ENCODE measurements at places on chromosomes 7 and 10. TPM values are rescaled to one million over a fixed set of nuclear protein-coding genes. Genes with fewer than 3 reads are reported as not detected.

The SDHAF3 gene
- 14.7 TPM for total RNA-seq

The C10orf67 gene
- not detected for total RNA-seq

DNA sequence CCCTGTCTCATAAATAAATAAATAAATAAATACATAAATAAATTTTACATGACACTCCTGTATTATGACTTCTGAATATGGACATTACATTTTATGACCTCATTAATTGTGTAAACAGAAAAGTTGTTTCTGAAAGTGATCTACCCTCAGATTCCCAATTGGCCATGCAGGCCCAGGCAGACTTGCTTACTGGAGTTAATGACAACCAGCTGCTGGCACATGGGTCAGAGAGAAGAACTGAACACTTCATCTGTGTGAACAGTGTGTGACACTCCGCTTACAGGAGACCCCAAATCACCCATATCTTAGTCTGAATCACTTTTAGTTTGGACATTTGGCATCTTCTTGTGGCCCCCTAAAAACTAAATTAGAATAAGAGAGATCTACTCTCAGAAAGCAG lies 31.4 kb downstream of the PARP12 start:
- DNase-seq = peak; percentile 28

DNA sequence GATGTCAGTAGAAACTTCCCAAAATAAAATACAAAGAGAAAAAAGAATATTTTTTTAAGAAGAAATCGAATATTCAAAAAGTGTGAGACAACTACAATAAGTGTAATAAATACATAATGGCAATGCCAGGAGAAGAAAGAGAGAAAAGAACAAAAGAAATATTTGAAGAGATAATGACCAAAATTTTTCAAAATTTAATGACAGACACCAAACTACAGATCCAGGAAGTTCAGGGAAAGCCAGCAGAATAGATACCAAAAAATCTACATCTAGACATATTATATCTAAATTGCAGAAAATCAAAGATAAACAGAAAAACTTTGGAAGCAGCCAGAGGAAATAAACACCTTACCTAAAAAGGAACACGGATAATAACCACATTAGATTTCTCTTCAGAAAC lies 66.8 kb upstream of the CDK1 start:
- DNase-seq = no peak

- no peak for DNase-seq
Observed at GRCh38 chr7:117960351-117960750, 87.1 kb upstream of the CTTNBP2 start.

DNA sequence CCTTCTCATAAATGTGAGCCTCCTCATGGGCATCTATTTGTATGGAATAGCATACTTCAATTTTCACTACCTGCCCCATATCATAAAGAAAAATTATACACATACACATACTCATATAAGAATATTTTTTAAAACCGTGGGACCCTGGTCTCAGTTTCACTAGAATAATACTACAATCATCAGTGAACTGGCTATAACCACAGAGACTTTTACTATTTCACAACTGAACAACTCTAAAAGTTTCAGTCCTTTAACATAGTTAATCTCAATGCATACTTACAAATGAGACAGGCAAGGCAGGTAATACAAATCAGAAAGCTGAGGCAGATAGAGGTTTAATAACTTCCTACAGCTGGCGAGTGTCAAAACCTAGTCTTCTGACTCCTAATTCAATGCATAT lies 83.1 kb downstream of the LRRN3 start:
- no peak for DNase-seq

- no peak for DNase-seq
Observed at GRCh38 chr7:118325450-118325808, 100.9 kb downstream of the ANKRD7 start.

GRCh38 chr7:2539031-2539911 lies 16.1 kb downstream of the BRAT1 start:
- DNase-seq = no peak

GRCh38 chr10:111035542-111035941 lies 41.3 kb upstream of the ADRA2A start:
- DNase-seq = no peak

DNA sequence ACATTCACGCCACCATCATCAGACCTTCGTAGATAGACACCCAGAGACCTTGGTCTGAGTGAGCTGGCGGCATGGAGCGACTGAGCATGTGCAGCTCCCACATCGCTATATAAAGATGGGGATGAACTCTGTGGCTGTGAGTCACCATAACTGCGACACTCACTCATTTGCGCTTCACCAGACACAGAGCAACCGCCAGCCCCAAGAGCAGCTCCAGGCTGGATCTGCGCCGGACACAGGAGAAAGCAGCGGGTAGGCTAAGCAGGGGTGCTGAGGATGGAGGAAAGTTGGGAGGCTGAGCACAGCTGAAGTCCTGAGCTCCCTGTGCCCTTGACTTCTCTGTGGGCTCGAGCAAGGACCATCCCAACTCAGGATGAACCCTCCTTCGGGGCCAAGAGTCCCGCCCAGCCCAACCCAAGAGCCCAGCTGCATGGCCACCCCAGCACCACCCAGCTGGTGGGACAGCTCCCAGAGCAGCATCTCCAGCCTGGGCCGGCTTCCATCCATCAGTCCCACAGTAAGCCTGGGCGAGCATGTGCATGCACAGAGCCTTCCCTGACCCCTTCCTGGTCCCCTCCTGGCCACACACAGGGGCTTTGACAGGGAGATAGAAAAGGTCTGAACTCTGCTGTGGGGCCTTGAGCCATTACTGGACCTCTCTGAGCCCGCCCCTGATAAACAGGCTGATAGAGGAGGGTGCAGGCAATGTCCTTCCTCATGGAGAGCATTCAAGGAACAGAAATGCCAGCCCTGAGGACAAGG lies at the start of gene OPN4:
Gene OPN4, plus strand, starts transcription at position 137 of the 762 bp plus-strand sequence. Its CDS starts 237 bp downstream, at position 374.
- DNase-seq = no peak

GRCh38 chr10:60990663-60991062 lies 46.7 kb upstream of the RHOBTB1 start:
- no peak for DNase-seq

DNA sequence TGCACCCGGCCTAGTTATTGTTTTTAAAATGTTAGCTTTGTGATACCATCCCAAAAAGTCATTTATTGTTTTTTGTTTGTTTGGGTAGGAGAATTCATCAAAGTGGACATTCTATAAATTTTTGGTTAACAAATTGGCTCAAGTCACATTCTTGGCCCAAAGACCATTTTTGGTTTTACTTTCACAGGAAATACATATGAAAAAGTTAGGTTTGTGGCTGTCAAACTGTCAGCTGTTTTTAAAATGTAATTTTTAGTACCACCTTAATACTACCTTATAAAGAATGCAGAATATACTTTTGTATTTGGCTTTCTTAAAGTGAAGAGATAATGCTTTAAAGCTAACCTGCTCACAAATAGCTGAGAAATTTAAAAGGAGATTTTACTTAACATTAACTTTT lies 25.1 kb downstream of the TMEM168 start:
- DNase-seq = no peak

DNA sequence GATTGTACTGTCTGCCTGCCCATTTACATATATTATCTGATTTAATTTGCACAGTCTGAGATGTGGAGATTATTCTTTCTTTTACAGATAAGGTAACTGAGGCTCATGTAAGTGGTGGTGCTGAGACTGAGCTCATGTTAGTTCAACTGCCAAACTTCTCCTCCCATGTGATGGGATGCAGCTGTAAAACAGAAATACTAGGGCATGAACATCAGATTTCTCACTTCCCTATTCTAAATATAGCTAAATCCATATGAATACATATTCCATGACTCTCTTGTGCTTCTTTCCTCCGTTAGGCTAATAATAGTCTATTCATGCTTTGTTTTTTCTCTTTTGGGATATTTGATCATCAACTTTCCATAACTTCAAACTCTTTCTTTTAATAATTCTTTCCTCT lies 84.7 kb downstream of the PTPRZ1 start:
- no peak for DNase-seq

DNA sequence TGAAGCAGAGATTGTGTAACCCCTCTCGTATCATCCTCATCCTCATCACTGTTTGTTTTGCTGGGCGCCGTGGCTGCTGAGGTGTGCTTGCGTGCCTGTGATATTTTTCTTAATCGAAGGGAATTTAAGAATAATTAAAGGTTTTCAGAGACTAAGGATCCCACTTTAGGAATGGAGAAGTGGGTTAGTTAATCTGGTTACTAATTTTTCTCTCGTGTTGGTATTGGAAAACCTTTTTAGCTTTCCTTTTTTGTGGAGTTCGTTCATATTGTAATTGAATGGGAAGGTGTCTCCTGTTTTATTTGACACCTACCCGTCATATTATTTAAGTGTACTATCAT lies 1.3 kb downstream of the UBN2 start:
- no peak for DNase-seq

GRCh38 chr7:146731185-146731584 lies 614.6 kb downstream of the CNTNAP2 start:
- no peak for DNase-seq

DNA sequence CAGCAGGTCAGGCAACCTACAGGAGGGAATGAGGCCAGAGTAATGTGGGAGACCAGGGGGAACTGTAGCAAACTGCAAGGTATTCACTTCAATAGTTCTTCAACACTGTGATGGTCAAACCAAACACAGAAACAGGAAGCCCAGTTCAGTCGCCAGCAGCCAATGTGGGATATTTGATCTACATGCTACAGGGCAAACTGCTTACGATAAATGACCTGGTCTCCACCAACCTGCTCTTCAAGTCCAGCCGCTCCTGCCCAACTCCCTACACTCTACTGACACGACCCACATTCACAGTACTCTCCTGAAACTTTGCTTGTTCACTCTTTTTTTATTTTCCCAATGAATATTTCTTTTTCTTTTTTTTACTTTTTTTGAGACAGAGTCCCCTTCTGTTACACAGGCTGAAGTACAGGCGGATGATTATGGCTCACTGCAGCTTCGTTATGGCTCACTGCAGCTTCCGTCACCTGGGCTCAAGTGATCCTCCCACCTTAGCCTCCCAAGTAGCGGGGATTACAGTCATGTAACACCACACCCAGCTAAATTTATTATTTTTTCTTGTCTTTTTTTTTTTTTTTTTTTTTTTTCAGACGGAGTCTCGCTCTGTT lies 42.1 kb downstream of the MDH2 start:
- DNase-seq = no peak

- no peak for DNase-seq
Observed at GRCh38 chr10:121684276-121684675, 86.0 kb upstream of the FGFR2 start.

DNA sequence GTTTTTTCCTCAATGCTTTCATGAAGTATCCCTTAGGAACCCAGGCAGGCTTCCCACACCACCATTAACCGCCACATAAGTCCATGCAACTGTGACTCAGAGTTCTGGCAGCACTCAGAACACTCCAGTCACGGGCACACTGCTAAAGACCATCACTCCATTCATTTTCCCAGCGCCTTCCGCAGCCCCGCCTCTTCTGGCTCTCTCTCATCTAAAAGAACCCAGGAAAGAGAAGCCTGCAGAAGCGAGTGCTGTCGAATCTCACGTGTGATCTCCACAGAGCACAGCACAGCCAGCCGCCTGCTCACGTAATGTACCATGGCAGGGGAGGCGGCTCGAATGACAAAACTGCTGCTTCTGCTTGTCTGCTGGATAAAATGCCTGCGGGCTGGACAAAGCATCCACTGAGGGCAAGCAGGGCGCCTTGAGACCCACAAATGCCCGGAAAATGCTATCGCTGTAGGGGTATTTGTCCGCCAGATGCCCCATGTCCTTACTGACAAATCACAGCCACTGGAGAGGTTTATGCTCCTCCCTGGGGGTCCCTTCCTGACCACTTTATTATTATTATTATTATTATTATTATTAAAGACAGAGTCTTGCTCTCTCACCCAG lies 1.8 kb downstream of the PSMG3 start:
- no peak for DNase-seq
